Stimulated activated CD4-positive, alpha-beta T cell treated with anti-CD3 and anti-CD28 coated beads, Interleukin-15, amount 100 ng/mL, for 1 hour (primary cell): ENCODE measurements at places on chromosomes 3 and 15.

DNA sequence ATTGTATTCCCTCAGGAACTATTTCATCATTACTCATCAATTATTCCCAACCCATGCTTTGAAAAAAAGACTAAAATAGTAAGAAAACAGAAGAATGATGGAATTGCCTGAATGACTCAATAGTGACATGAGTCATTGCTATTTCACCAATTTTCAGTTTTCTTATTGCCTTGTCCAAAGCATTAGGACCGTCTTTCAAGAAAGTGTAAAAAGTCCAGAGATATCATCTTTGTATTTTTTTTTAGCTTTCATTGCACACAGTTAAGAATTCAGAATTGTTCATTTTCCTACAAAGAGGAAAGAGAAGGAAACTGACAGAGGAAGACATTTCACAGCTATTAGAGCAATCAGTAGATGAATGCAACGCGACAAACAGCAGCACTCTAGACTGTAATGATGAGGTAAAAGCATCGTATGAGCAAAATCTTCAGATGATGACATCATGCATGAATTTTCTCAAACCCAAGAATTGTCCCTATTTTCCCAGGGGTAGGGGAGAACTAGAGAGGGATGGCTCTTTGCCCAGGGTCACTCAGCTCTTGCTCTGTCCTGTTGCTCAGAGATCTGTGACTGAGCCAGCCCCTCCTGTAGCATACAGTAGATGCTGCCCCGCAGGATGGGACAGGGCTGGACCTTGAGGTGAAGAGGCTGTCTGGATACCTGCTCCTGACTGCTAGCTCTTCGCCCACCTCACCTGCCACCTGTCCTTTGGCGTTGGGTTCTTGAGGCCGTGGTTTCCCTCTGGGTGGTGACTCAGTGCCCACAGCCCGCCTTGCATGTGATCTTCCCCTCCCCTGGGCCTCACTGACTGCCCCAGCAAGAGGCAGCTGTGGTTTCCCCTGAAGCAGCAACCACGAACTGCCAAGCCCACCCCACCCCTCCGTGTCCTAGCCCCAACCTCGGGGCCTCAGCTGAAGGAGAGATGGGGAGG, 84.8 kb downstream of the PPCDC start:
- DNase-seq: peak; percentile 13

DNA sequence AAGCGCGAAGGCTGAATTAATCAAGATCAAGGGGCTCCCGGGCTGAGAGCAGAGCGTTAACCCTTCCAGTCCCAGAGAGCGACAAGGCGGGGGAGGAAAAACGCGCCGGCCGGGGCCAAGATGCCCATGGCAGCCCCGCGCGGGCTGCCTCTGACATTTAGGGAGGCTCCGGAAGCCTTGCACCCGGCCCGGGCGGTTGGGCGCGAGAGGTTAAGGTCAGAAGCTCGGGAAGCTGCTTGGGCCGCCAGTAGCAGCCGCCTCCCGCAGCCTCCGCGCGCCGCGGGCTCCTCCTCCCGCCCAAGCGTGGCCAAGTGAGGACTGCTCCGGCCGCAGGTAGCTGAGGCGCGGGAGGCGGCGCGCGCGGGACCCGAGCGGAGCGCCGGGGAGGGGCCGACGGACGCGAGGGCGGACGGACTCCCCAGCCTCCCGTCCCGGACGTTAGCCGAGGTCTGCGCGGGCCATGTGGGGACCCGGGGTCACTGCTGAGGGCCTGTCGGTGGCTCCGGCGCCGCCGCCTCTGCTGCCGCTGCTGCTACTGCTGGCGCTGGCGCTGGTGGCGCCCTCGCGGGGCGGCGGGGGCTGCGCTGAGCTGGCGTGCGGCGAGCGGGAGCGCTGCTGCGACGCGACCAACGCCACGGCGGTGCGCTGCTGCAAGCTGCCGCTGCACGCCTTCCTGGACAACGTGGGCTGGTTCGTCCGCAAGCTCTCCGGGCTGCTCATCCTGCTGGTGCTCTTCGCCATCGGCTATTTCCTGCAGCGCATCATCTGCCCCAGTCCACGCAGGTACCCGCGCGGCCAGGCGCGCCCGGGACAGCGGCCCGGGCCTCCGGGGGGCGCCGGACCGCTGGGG, at the start of gene C3orf80:
Gene C3orf80 (plus strand): TSS at position 247 of the 850 bp plus-strand sequence. CDS start 214 bp downstream, at position 461.
- DNase-seq: peak; percentile 31

- DNase-seq: no peak
Measured at GRCh38 chr3:169432708-169433432, 230.6 kb downstream of the MECOM start.

DNA sequence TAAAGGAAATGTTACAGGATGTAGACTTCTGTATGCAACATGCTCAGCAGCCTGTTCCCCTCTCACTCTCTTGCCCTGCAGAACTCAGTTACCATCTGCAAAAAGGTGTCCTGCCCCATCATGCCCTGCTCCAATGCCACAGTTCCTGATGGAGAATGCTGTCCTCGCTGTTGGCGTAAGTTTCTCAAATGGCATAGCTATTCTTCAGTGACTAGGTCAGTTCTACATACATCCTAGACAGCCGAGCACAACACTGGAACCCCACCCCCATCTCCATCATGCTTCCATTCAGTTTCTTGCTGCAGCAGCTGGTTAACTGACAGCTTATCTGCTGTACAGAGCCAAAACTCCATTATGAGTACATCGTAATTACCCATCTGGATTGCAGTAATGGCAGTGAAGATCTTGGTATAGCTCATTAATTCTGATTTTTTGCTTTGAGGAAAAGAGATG, 4.5 kb downstream of the THBS1 start:
- DNase-seq: no peak

GRCh38 chr3:65083240-65083639, 395.4 kb upstream of the ADAMTS9 start:
- no peak for DNase-seq

DNA sequence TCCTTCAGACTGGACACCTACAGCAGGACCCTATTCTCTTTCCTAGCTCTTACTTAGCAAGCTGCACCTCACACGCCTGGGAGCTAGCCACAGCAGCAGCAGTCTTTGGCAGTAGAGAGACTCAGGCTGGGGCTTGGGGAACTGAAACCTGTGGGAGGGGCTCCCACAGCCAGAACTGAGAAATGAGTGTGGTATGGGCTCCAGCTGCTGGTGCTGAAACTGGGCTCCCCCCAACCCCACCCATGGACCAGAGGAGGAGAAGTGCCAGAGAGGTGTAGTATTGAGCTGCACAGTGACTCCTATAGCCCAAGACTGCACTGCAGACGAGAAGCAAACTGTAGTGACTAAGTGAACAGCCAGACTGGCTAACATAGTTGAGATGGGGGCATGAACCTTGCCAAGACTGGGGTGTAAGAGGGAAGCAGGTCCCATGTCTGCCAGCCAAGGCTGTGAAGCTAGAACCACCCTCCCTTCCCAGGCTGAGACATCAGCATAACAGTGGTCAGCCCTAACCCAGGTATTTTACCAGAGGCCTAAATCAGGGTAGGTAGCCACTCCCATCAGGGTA, 62.5 kb downstream of the MYO5A start:
- DNase-seq: no peak

GRCh38 chr3:171255236-171255806, 204.9 kb downstream of the TNIK start:
- DNase-seq: no peak

- DNase-seq: no peak
Measured at GRCh38 chr3:135175728-135176277, 380.7 kb downstream of the EPHB1 start.

GRCh38 chr15:84797212-84797611, 19.9 kb upstream of the ALPK3 start:
- DNase-seq: no peak

GRCh38 chr3:78050276-78051065, 1010.6 kb downstream of the ROBO2 start:
- DNase-seq: no peak

DNA sequence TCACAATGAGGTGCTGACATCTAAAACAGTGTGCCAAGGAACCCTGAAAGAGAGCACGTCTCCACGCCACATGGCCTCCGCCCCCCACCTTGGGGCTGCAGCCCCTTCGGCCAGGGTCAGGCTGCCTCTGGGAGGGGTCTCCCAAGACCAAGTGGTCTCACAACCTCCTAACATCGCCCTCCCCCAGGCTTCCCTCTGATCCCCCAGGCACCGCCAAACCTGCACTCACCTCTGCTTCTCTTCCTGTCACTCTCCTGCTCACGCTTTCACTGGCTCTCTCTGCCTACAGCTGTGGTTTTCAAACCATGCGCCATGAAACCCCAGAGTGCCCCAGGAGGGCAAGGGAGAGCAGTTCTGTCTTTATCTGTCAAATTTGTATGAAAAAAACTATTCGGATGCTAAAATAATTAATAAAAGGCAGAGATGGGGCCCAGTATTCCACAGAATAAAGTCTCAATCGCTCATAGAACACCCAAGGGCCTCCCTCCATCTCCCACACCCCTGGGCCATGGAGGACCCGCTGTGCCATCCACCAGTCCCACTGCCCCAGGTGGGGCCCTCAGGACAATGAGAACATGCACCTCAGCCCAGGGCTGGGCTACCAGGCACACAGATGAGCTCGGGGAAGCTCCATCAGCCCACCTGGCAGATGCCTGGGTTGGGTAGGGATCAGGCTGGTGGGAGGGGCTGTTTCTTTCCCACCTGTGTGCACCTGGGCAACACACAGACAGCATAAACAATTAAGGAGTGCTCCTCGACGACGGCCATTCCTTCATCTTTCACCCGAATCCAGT, 21.5 kb downstream of the CYFIP1 start:
- DNase-seq: no peak

DNA sequence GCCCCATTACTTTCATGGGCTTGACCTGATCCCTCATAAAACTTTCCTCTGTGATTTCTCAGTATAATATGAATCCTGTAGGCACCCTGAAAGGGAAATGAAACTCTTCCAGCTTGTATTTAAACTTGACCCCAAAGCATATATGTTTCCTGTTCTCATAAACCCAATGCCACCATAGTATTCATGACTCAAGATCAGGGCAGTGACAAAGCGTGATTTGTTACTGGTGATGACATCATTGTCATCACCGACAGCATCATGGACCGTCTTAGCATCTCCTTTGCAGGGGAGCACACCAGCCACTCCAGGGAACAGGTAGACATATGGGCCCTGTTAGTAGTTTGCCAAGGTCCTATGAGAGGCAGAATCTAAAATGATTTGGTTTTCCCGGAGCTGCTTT, 741.2 kb downstream of the NR2F2 start:
- DNase-seq: no peak

DNA sequence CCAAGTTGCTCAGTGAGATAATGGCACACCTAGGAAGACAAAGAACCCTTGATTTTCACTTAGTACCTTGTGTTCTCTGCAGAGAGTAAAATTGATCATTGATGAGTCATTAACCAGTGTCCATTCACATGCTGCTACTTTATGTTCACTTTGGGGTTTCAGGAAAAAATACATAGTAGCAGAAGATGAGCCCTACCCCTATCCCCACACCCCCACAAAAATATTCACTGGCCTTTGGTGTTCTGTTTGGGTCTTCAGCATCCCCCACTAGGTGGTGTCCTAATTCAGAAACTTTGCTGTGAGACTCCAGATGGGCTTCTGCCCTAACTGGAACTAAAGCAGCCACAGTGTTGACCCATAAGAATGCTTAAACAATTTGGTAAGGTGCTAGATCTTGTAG, 178.8 kb downstream of the KLHL25 start:
- DNase-seq: no peak

- DNase-seq: no peak
Measured at GRCh38 chr3:134544316-134544715, 58.5 kb downstream of the CEP63 start.

GRCh38 chr3:146472611-146473010, 3.2 kb upstream of the PLSCR2 start:
- DNase-seq: no peak

DNA sequence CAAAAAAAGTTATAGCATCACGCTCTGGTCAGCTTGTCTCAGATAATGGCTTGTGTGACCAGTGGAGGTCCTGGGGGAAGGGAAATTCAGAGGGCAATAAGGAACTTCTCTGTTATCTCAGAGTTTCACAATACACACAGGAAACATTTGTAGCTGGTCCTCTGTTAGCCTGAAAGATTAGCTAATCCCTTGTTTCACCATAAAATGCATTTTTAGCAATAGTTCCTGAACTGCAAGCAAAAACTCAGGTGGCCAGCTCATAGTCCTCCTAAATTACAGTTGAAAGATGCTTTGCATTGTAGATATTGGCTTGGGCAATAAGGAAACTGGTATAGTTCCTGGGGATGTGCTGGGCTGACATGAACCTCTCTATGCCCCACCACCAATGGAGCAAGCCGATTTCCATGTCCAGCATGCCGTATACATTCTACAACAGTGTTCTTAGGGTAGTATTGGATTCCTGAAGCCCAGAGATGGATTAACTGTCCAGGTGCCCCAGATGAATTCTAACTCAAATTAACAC, 141.5 kb upstream of the TBL1XR1 start:
- DNase-seq: no peak

GRCh38 chr15:67701669-67702068, 123.6 kb upstream of the SKOR1 start:
- no peak for DNase-seq

GRCh38 chr3:156218353-156218744, 98.0 kb downstream of the KCNAB1 start:
- DNase-seq: no peak

- DNase-seq: no peak
Measured at GRCh38 chr15:42914728-42915497, 5.7 kb downstream of the TTBK2 start.

GRCh38 chr3:143348486-143349327, 229.1 kb downstream of the CHST2 start:
- no peak for DNase-seq

GRCh38 chr3:194139071-194139813, 3.3 kb downstream of the HES1 start:
- no peak for DNase-seq

- DNase-seq: no peak
Measured at GRCh38 chr15:53658255-53658654, 101.2 kb downstream of the WDR72 start.

DNA sequence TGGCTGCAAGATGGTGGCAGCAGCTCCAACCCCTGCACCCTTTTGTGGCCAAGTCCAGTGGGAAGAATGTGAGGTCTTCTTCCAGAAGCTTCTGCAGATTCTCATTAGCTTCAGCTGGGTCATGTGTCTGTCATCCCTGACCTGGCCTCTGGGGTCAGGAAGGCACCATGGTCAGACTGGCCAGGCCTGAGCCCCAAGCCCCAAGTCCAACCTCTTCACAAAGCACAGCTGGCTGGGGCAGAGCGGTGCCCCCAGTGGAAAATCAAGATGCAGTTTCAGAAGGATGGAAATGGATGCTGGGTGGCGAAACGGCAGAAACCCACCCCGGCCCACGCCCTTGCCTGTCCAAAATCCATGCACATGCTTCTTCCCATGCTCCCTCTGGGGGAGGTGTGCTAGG, 15.9 kb upstream of the GATA2 start:
- DNase-seq: no peak

DNA sequence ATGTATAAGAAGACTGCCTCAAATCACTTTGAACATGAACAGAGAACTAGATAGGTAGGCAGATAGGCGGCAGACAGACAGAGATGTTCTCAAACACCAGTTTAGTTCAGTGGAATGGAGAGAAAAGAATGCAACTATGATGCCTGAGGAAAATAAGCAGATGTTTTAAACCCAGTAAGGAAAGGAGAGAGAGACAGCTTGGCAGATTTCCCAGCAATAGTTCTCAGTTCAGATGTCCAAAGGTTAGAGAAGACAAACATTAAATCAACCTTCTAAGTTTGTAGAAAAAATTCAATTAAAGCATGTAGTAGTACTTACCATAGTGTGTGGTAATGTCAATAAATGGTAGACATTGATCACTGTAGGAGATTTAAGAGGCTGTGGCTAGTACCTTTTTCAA, 209.6 kb upstream of the PFN2 start:
- DNase-seq: no peak

GRCh38 chr3:138937690-138938055, 9.3 kb downstream of the FOXL2 start:
- DNase-seq: no peak

- no peak for DNase-seq
Measured at GRCh38 chr15:22878103-22878502, 39.6 kb downstream of the NIPA2 start.
